ENCODE measurements at places on chromosomes 2 and 18. TPM values are rescaled to one million over a fixed set of nuclear protein-coding genes. Genes with fewer than 3 reads are reported as not detected.
A peak's percentile ranks its signal among the peaks of the same experiment; 100 is the strongest.

- H3K27ac ChIP-seq: no peak overlapping the region
- no peak overlapping the region for H3K4me3 ChIP-seq
- no peaks in the 10 kb centered on the region for H3K27me3 ChIP-seq
- H3K36me3 ChIP-seq: no peaks in the 10 kb centered on the region
- DNase-seq: no peak
- peaks cover 3% of the 10 kb centered on the region for H3K4me1 ChIP-seq
These were observed 127.7 kb downstream of the RNF152 start for GRCh38 chr18:61765097-61765496.

GRCh38 chr2:13504808-13505207, 788.1 kb downstream of the TRIB2 start:
- no peaks in the 10 kb centered on the region for H3K36me3 ChIP-seq
- DNase-seq: no peak
- no peaks in the 10 kb centered on the region for H3K4me1 ChIP-seq
- no peak overlapping the region for H3K4me3 ChIP-seq
- H3K27ac ChIP-seq: no peak overlapping the region

GRCh38 chr2:74414441-74414840, 7.0 kb downstream of the C2orf81 start:
- H3K27me3 ChIP-seq: no peaks in the 10 kb centered on the region
- H3K36me3 ChIP-seq: no peaks in the 10 kb centered on the region
- peak overlapping the region; percentile 89 for H3K4me3 ChIP-seq
- peak overlapping the region; percentile 48 for H3K27ac ChIP-seq
- no peak for DNase-seq

GRCh38 chr18:79792988-79793355, 4.8 kb upstream of the KCNG2 start:
- no peaks in the 10 kb centered on the region for H3K4me1 ChIP-seq
- H3K36me3 ChIP-seq: no peaks in the 10 kb centered on the region
- H3K4me3 ChIP-seq: no peak overlapping the region

- DNase-seq: no peak
- no peak overlapping the region for H3K27ac ChIP-seq
- H3K4me3 ChIP-seq: no peak overlapping the region
- H3K4me1 ChIP-seq: no peaks in the 10 kb centered on the region
- no peaks in the 10 kb centered on the region for H3K36me3 ChIP-seq
These were observed 12.7 kb downstream of the TMEM177 start for GRCh38 chr2:119691651-119692245.

DNA sequence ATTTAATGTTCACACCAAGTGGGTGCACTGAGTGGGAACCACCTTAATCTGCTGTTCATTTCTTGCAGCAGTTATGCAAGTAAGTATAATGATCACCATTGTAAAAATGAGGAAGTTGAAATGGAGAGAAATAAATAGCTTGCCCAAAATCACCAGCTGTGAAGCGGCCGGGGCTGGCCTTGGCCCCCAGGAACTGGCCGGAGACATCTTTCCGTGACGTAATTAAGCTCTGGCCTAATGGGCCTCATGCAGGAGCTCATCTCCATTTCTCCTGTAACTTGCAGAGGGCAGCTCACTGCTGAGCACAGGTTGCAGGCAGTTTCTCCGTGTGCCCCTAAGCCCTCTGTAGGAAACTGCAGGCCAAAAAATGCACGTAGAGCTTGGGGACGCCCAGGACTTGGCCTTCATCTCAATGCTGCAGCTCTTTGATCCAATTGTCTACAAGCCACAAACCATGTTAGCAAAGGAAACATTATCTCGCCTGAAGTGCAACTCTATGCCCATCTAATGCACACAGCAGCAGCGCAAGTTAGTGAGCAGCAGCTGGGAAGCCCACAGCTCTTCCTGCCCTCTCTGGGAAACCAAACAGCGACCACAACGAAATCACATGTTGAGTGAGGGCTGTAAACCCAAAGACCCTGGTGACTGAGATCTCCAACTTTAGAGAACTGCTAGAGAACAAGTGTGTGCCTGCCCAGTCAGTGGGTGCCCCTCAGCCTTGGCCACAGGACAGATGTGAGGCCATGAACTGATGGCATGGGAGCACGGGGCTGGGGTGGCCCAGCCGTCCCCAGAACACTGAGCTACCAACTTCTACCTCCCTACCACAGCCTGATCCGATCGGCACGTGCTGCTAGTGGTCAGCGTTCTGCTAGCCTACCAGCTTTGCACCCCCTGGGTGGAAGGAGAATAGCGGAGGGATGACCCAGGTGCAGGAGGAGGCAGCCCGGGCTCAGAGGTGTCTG, 28.8 kb downstream of the APCDD1 start:
- no peak overlapping the region for H3K4me3 ChIP-seq
- H3K4me1 ChIP-seq: no peaks in the 10 kb centered on the region
- peaks cover 24% of the 10 kb centered on the region for H3K36me3 ChIP-seq
- H3K27ac ChIP-seq: no peak overlapping the region

DNA sequence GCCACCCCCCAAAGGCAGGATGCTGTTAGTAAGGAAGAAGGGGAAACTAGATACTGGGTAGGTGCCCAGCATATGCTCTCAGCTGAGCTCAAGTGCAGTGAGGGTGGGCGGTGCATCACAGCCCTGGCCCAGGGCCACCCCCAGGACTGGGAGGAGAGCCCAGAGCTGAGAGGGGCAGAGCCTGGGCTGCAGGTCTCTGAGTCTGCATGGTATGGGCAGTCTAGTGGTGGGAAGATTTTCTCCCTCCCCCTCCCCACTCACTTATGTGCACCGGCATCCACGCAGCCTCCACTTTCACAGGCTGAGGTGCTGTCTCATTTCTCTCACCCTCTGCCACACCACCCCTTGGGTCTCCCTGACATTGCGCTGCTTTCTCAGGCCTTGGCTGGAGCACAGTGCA, 48.5 kb upstream of the CAB39 start:
- H3K27me3 ChIP-seq: no peaks in the 10 kb centered on the region
- peaks cover 12% of the 10 kb centered on the region for H3K4me1 ChIP-seq
- no peak overlapping the region for H3K27ac ChIP-seq
- no peaks in the 10 kb centered on the region for H3K36me3 ChIP-seq
- H3K4me3 ChIP-seq: no peak overlapping the region
- no peak for DNase-seq

- no peak overlapping the region for H3K27ac ChIP-seq
- H3K4me3 ChIP-seq: no peak overlapping the region
- DNase-seq: no peak
- H3K4me1 ChIP-seq: no peaks in the 10 kb centered on the region
These were observed 556.3 kb downstream of the ARHGAP15 start for GRCh38 chr2:143685421-143686078.

DNA sequence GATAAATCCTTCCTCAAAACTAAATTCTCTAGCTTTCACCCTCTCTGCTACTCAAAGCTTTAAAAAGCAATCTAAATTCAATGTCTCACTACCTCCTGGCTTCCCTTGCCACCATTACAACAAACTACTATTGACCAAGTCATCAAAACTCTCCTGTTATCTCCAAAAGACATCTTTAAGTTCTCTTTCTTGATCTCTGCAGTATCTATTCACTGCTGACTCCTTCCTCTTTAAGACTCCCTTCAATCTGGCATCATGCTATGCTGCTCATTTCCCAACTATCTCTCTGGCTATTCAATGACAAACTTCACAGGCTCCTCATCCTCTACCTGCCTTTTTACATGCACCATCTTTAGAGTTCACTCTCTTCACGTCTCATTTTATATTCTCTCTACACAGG, 5.9 kb downstream of the PPP3R1 start:
- H3K27me3 ChIP-seq: no peaks in the 10 kb centered on the region
- H3K4me3 ChIP-seq: no peak overlapping the region
- H3K27ac ChIP-seq: no peak overlapping the region
- no peaks in the 10 kb centered on the region for H3K36me3 ChIP-seq
- H3K4me1 ChIP-seq: peaks cover 47% of the 10 kb centered on the region

GRCh38 chr2:71800106-71800809, 346.9 kb downstream of the DYSF start:
- no peak overlapping the region for H3K27ac ChIP-seq
- no peaks in the 10 kb centered on the region for H3K36me3 ChIP-seq
- no peak overlapping the region for H3K4me3 ChIP-seq
- no peak for DNase-seq
- H3K4me1 ChIP-seq: peaks cover 9% of the 10 kb centered on the region
- no peaks in the 10 kb centered on the region for H3K27me3 ChIP-seq

DNA sequence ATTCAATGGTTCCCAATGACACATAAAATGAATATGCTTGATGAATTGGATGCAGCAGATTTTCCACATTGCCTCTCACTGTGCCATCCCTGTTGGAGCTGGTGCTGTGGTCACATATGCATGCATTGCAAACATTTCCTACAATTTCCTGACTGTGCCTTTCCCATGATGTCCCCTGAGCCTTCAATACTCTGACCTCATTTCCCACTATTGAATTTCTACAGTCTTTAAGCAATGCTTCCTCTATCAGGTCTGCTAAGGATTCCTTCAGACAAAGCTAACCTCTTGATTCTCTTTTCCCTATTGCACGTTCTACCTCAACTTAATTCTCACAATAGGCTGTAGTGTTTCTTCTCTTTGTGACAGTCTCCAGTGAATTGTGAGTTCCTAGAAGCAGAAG, 342.5 kb upstream of the CRIM1 start:
- H3K4me3 ChIP-seq: no peak overlapping the region
- H3K27ac ChIP-seq: no peak overlapping the region
- H3K36me3 ChIP-seq: no peaks in the 10 kb centered on the region

DNA sequence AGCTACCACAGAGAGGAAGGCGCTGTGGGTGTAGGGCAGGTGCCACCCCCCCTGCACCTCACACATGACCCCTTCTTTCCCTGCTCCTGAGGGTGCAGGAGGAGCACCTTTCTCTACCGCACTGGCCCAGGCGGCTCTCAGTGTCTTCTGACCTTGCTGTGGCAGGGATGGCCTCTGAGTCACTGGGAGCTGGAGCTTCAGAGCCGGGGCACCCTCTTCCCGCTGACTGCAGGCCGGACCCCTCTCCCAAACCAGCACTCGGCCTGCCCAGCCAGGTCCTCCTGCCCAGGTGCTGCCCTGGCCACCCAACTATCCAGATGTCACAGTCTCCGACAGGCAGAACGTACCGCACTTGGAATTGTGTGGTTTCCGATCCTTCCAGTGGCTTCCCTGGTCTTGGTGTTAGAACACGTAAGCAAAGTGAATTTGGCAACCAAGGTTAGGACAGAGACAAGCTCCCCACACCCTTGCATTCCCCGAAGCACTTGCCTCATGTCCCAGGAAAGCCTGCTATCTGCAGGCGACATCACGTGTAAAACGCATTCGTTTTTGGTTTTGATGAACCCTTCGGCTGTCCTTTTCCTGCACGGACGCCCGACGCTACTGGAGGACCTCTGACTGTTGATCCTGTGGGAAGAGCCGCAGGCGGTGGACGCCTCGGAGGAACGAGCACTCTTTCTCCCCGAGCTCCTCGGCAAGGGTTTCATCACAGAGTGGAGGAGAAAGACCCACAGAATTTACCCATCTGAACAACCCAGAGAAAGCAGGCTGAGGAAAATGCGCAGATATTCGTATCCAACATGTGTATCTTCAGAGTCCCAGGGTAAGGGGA, 24.7 kb upstream of the KCNG2 start:
- no peak overlapping the region for H3K4me3 ChIP-seq
- DNase-seq: no peak
- H3K27me3 ChIP-seq: no peaks in the 10 kb centered on the region
- H3K4me1 ChIP-seq: no peaks in the 10 kb centered on the region

GRCh38 chr2:25891672-25892071, 13.4 kb upstream of the ASXL2 start:
- no peak for DNase-seq
- H3K27ac ChIP-seq: no peak overlapping the region
- H3K4me3 ChIP-seq: no peak overlapping the region
- no peaks in the 10 kb centered on the region for H3K4me1 ChIP-seq

GRCh38 chr2:213164263-213164662, 12.9 kb upstream of the IKZF2 start:
- no peaks in the 10 kb centered on the region for H3K27me3 ChIP-seq
- no peak overlapping the region for H3K27ac ChIP-seq
- H3K4me1 ChIP-seq: peaks cover 17% of the 10 kb centered on the region
- no peaks in the 10 kb centered on the region for H3K36me3 ChIP-seq

DNA sequence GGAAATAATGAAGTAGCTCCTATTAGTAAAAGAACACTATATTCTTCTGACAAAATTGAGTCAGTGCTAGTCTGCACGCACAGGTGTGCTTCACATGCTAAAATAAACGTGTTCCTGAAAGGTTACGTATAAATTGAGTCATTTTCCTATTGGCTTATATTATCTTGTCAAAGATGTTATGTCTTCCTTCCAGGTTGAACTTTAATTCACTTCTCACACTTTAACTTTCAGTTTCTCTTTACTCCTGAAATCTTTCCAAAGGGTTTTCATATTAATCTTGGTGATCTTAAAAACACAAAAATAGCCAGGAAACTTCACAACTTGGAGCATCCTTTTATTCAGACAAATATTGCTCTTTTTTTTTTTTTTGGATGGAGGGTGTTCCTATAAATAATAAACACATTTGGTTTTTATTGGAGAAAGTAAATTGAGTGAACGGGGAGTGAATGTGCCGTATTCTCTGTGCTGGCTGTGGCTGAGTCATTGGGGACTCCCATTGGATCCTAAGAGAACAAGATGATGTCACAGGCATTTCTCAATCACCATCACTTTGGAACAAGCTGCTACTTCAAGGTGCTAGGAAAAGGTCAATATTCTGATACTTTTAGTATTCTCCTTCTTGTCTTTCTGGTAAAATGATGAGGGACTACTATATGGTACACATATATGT, 150.2 kb upstream of the SPATS2L start:
- peak overlapping the region; percentile 60 for H3K4me3 ChIP-seq
- H3K36me3 ChIP-seq: no peaks in the 10 kb centered on the region
- H3K27me3 ChIP-seq: no peaks in the 10 kb centered on the region
- no peaks in the 10 kb centered on the region for H3K4me1 ChIP-seq

- H3K27ac ChIP-seq: no peak overlapping the region
- no peaks in the 10 kb centered on the region for H3K36me3 ChIP-seq
- no peaks in the 10 kb centered on the region for H3K4me1 ChIP-seq
- no peak overlapping the region for H3K4me3 ChIP-seq
These were observed 187.1 kb downstream of the ZBTB7C start for GRCh38 chr18:48222118-48222517.

DNA sequence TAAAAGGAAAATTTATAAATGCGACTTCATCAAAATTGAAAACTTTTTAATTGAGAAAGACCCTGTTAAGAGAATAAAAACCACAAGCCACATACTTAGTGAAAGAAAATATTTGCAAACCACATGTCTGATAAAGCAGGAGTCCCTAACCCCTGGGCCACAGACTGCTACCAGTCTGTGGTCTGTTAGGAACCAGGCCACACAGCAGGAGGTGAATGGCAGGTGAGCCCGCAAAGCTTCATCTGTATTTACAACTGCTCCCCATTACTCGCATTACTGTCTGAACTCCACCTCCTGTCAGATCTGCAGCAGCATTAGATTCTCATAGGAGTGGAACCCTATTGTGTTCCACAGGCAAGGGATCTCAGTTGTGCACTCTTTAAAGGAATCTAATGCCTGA, 95.5 kb upstream of the CRACDL start:
- H3K4me3 ChIP-seq: no peak overlapping the region
- H3K27me3 ChIP-seq: no peaks in the 10 kb centered on the region
- no peak overlapping the region for H3K27ac ChIP-seq
- H3K36me3 ChIP-seq: no peaks in the 10 kb centered on the region

The SLC9A4 gene
- 1.4 TPM for total RNA-seq

The ABCG5 gene
- total RNA-seq: not detected

The ZNF396 gene
- total RNA-seq: 4.1 TPM

The SIX2 gene
- total RNA-seq: 6.6 TPM

The TRIM43 gene
- total RNA-seq: not detected

The LMAN1 gene
- total RNA-seq: 57.4 TPM

The FBXO41 gene
- total RNA-seq: 3.5 TPM

The STARD6 gene
- total RNA-seq: not detected

The FAM237A gene
- total RNA-seq: not detected

The LIMS2 gene
- 246 TPM for total RNA-seq

The C2orf81 gene
- total RNA-seq: 1.7 TPM
